ENCODE measurements at places on chromosomes 1 and 21.

- no peak for DNase-seq
These were observed 128.4 kb upstream of the NGF start for GRCh38 chr1:115466433-115466832.

- DNase-seq = no peak
These were observed 696.7 kb downstream of the MRPL39 start for GRCh38 chr21:24910591-24910990.

DNA sequence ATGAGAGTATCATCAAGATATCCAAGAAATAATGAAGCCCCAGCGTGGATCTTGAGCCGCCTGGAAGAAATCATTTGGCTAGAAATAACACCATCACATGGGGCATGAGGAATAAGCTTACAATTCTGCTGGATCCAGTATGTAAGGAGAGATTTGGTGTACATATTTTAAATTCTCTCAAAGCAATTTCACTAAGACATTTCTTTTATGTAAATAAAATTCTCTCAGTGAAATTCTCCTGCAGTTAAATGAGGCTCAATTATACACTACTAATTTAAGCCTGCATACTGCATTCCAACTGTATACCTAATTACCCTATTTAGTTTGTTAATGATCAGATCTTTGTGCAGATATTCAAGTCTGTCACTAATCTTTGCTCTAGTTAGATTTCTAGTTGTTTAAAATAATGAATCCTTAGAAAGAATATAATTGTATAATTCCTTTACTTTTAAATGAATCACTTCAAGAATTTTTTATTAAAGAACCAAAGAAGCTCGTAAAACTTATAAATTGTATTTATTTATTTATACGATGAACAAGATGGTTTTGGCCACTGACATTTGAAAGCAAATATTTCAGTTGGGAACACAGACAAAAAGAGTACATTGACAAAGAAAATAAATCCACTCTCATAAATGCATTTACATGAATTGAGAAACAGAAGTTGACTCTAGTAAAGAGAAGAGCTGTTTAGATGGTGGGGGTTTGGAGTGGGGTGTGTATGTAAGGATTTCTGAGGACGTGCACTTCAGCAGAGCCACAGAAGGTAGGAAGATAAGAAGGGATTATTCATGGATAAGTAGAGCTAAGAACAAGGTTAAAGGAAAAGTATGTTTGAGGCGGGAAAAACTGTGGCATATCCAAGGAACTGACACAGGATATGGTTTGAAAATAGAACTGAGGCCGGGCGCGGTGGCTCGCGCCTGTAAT, 466.8 kb downstream of the DSCAM start:
- DNase-seq = no peak

GRCh38 chr1:165645654-165646366, 14.8 kb downstream of the MGST3 start:
- no peak for DNase-seq

- no peak for DNase-seq
These were observed 10.1 kb upstream of the PLA2G5 start for GRCh38 chr1:20059847-20060246.

DNA sequence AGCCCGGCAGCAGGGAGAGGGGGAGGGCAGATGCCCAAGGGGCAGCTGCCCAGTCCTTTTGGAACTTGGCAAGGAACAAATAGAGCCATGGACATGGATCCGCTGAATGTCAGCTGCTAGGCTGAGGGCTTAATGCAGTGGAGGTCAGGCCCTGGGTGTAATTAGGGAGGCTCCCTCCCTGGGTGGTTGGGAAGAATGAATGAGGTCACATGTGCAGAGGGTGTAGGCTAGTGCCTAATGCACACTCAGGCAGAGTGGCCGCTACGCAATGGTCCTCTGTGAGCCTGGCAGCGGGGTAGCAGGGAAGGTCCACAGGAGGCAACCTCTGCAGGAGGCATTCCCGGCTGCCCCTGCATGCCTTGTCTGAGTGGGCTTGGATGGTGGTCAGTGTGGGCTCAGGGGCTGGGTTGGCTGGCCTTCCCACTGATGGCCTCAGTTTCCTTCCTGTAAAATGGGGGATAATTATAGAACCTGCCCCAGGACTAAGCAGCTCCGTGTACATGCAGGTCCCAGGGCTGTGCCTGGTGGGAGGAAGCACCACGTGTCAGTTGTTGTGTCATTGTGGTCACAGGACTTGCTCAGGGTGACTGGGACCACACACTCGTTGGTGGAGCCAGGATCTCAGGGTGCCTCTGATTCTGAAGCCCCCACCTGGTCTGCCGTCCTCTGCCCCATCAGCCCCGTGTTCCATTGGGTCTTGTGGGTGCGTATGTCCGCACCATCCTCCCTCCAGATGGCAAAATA, 81.6 kb upstream of the ACTL8 start:
- no peak for DNase-seq

GRCh38 chr1:29634324-29634723, 398.0 kb downstream of the PTPRU start:
- DNase-seq = no peak

- no peak for DNase-seq
These were observed 185.9 kb upstream of the ATP1B1 start for GRCh38 chr1:168920456-168921094.

- no peak for DNase-seq
These were observed 146.3 kb upstream of the DNAH14 start for GRCh38 chr1:224783006-224783651.

GRCh38 chr1:15507278-15507677, 16.7 kb downstream of the CASP9 start:
- DNase-seq = no peak

GRCh38 chr1:245458234-245458633, 303.4 kb downstream of the KIF26B start:
- DNase-seq = no peak

- no peak for DNase-seq
These were observed 129.5 kb downstream of the TENT5C start for GRCh38 chr1:117735045-117735992.

DNA sequence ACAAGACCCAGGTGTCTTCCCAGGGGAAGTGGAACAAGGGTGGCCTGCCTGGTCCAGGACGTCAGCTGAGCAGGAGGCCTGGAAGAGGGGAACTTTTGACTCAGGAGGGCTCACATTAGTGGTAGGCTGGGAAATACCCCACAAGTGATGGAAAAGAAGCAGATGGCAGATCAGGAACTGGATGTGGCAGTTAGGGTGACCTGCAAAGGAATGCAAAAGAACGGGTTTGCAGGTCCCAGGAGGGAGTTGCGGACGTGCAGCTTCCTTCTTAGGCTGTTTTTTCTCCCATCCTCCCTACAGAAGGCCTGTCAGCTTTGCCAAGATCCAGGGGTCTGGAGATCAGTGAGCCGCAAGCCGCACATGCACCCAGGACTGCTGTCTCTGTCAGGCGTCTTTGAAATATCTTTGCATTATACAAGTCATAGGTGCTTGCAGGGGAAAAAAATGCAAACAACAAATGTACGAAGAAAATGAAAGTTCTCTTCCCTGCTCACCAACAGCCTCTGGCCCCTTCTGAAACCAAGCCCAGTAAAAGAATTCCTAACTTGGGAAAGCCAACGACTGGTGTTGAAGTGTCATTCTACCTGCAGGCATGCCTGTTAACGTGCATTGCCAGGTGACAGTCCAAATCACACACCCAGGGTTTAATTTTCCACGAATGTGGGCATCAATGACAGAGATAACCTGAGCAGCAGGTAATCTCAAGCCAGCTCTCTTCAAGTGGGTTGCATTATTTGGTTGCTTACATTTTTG, 34.4 kb downstream of the NENF start:
- no peak for DNase-seq

- DNase-seq = no peak
These were observed 33.1 kb downstream of the THRAP3 start for GRCh38 chr1:36257375-36257767.

DNA sequence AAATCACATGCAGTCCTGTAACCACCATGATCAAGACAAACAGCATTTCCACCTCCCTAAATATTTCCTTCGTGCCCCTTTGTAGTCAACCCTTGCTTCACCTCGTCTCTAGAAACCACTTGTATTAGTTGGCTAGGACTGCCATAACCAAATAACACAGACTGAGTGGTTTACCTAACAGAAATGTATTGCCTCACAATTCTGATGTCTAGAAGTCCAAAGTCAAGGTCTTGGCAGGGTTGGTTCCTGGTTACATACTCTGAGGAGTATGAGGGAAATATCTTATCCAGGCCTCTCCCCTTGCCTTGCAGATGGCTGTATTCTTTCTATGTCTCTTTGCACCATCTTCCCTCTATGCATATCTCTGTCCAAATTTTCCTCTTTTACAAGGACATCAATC, 23.3 kb upstream of the FRRS1 start:
- no peak for DNase-seq

DNA sequence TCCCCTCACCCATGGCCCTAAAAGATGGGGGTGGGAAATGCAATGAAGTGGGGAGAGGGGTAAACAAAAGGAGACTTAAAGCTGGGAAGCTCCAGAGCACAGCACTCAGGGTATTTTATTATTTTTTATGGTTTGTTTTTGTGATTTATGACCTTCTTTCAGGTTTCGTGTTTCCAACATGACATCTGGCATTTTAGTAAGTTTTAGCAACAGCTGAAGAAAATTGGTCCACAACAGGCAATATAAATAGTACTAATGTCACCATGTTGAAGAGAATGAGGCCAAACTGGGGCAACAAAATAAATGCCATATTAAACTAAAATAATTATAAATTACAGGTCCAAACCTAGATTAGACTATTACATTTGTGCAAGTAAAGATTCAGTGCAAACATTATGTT, 56.3 kb downstream of the TBX15 start:
- DNase-seq = peak; percentile 16

- DNase-seq = no peak
These were observed 344.7 kb upstream of the USP24 start for GRCh38 chr1:55559842-55560241.

GRCh38 chr1:91527781-91528180, 27.1 kb downstream of the CDC7 start:
- no peak for DNase-seq

GRCh38 chr1:109819906-109820305, 56.2 kb upstream of the EPS8L3 start:
- no peak for DNase-seq

- no peak for DNase-seq
These were observed 6.2 kb downstream of the TMEM125 start for GRCh38 chr1:43275826-43276620.

GRCh38 chr1:43616383-43616782, 33.6 kb upstream of the KDM4A start:
- DNase-seq = no peak

GRCh38 chr1:31470794-31471315, 57.8 kb downstream of the SERINC2 start:
- DNase-seq = no peak

- DNase-seq = no peak
These were observed 48.3 kb upstream of the ARTN start for GRCh38 chr1:43885279-43885801.

GRCh38 chr1:31154632-31155215, 85.0 kb downstream of the NKAIN1 start:
- DNase-seq = peak; percentile 53

DNA sequence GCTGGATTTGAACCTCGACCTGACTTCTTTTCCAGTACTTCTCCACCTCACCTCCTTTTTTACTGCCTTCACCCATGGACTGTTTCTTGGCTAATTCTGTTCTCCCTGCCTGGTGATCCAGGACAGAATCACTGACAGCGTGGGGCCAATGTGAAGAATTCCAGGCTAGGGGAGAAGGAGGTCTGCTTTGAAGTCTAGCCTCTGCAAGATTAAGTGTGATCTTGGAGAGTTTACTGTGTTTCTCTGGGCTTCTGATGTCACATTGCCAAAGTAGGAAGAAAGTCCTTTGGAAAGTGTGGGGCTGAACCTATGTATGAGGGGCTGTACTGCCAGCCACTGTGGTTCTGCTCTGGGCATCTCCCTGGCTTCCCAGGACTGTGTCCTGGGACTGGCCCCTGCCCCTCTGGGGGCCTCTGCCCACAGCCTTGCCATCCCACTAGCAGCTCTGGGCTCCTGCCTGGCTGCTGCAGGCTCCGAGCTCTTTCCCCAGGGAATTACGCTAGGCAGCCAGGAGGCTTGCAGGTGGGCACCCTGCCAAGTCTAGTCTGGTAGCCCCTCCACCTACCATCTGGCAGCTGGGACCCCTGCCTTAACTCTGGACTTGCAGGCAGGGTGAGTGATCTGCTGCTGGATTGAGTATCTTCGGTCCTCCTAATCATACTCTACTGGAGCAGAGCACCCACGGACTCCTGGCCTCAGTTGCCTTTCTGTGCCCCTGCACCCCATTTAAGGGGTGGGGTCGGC, 52.2 kb downstream of the YARS1 start:
- no peak for DNase-seq

GRCh38 chr1:44526295-44527073, 121.4 kb downstream of the RNF220 start:
- DNase-seq = no peak

- no peak for DNase-seq
These were observed 51.7 kb downstream of the RYR2 start for GRCh38 chr1:237093691-237094090.

DNA sequence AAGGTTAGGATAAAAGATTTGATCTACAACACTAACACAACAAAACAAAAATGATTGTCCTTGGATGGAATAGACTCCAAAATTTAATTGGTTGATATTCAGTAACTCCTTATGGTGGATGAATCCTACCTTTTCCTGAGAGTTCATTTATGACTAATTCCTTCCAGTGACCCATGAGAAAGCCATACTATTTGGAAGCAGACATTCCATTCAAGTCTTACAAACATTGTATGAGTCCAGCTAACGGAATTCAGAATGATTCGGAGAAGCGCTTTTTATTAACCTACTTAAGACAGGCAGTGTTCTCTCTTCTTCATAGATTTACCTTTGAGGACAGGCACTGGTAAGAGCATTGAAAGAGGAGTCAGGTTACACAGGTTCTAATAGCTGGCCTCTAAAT, 155.6 kb upstream of the ZNF648 start:
- DNase-seq = no peak

DNA sequence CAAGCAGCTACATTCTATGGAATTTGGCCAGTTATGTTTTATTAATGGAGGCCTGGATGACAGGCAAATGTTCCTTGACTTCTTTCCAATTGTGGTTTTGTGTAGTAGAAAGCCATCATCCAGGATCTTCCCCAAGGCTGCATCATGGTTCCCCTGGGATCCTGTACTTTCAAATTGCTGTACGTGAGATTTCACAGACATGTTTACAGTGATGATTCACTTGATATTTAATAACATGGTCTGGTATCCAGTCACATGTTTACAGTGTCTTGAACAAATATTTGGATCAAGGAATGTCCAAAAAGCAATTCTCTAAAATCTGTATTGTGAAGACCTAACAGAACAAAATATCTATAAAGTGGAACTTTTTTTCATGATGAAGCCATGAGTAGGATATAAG, 68.3 kb upstream of the ST6GALNAC3 start:
- DNase-seq = no peak

- no peak for DNase-seq
These were observed 71.0 kb downstream of the SIPA1L2 start for GRCh38 chr1:232558954-232559353.

DNA sequence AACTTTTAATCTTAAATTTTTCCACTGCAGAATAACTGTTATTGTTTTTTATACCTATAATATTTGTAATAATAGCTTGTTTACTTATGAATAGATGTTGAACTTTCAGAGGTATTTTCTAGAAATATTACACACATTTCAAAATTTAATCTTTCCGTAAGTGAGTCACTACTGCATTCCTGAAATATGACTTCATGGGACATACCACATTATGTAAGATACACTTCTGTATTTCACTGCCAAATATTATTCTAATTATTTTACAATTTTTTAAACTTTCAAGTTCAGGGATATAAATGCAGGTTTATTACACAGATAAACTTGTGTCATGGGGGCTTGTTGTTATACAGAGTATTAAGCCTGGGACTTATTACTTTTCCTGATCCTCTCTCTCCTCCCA, 2220.5 kb downstream of the NCAM2 start:
- no peak for DNase-seq

GRCh38 chr1:29243871-29244200, 7.5 kb downstream of the PTPRU start:
- DNase-seq = no peak
